Renal cortex interstitium (tissue), 15 donors: ENCODE measurements at places on chromosomes 16 and 17.

DNA sequence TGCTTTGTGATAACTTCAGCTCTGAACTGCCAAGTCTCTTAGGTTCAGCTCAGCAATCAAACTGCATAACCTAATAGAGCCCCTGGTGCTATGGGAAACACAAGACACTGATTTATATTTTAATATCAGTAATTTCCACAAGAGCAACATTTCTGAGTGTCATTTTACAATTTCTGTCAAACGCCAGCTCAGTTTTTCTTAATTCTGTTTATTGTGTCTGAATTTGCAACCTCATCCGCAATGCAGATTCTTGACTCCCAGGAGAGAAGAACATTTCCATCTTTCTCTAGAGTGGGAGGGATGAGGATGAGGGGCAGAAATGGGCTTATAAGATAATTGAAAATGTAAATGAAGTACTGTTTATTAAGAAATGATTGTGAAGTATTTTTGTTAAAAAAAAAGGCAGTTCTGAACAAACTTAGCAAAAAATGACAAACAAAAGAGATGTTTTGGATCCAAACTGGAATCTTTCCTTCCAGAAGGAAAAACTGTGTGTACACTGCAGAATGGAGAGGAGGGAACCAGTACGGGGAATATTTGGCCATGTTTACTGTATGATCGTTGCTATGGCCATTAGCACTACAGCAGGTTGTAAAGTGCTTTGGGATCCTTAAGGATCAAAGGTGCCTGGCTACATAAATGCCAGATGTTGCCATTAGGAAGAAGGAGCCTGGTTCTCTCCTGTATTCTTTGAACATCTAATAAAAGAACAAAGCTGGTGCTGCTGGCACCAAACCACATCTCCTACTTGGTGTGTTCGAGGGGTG lies 7.4 kb upstream of the PMFBP1 start:
- DNase-seq, result no peak

DNA sequence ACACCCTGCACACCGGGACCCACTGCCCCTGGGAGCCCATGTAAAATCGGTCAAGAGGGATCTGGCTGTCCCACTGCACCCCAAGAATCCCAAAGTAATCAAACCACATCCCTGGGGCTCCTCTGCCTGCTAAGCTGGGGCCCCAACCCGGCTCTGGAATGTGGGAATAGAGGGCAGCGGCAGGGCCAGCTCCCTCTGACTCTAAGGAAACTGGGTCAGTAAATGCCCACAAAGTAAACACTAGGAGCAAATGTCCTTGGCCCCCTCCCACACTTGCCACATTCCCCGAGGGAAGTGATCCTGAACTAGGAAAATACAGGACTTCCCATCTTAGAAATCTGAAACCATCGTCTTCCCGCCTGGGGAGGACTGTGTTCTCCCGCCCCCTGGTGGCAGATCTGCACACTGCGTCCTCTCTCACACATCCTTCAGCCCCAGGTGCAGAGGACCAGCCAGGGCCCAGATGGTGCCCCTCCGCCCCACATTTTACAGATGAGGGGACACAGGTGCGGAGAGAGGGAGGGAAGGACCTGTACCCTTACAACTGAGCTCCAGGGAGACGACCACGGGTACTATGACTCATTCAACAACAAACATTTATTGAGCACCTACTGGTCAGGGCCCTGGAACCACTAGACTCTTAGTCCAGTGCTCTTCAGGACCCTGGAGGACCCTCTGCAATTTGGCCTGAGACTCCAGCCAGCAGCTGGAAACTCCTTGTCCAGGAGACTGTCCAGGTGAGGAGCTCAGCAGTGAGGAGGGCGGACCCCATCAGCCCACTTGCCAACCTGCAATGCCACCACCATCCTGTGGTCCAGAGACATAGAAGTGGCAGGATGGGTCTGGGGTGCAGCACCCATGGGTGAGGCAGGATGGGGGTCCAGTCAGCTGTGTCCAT lies 10.1 kb downstream of the P3H4 start:
- peak; percentile 85 for DNase-seq

- no peak for DNase-seq
These were observed 40.5 kb upstream of the MGAT5B start for GRCh38 chr17:76827736-76828135.

- DNase-seq, result no peak
These were observed 29.8 kb downstream of the CDIP1 start for GRCh38 chr16:4508806-4509205.

DNA sequence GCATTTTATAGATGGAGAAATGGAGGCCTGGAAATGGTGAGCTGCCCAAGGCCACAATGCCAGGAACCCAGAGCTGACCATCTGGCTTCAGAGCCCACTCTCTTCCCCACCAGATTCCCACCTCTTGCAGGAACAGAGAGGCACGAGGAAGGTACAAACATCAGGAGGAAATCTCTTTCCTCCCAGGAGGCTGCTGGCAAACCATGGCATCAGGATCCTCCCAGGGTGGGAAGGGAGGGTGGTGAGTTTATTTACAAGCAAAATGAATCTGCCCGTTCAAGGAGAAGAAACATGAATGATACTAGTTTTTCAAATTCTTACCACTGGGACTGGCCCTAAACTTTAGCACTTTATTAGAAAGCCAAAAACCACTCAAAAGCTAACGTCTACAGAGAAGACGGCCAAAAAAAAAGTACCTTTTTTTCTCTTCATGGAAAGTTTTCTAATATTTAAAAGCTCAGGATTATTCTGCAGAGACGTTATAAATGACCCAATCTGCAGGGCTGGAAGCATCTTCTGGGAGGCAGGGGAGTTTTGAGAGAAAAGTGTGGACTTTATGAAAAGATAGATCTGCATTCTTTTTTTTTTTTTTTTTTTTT lies 79.1 kb downstream of the NXN start:
- DNase-seq, result no peak

GRCh38 chr16:2420035-2420434 lies 9.2 kb upstream of the CCNF start:
- DNase-seq, result no peak

GRCh38 chr17:17156511-17156910 lies 49.6 kb downstream of the PLD6 start:
- no peak for DNase-seq

DNA sequence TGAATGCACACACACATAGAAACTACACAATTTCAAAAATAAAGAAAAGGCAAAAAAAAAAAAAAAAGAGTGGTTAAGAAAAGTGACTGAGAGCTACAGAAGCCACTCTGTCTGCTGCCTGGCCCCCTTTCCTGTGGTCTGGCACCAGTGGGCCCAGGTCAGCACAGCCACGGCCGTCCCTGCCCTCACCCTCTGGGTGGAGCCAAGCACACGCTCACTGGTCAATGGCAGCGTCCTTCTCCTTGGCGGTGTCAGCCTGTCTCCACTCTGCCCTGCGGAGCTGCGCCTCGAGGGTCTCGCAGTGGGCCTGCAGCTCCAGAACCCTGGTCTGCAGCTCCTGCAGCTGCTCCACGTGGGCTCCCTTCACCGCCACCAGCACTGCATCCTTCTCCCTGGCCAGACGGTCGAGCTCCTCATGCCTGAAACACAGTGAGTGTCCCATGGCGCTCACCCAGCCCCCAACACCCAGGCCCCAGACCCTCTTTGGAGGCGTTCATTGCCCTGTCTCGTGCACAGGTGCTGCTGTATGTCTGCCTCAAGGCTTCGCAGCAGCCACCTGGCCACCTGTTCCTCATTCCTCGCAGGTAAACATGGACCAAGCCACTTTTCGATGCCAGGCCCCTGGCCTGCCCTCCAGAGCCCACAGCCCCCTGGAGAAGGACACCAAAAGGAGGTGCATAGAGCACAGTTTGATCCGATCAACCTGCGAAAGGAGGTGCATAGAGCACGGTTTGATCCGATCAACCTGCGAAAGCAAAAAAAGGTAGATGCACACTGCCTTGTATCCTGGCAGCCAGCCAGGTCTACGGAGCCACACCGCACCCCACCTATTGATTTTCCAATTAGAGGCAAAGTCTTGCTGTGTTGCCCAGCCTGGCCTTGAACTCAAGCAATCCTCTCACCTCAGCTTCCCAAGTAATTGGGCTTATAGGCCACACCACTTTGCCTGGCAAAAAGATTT lies 24.4 kb downstream of the CCDC57 start:
- DNase-seq, result no peak

DNA sequence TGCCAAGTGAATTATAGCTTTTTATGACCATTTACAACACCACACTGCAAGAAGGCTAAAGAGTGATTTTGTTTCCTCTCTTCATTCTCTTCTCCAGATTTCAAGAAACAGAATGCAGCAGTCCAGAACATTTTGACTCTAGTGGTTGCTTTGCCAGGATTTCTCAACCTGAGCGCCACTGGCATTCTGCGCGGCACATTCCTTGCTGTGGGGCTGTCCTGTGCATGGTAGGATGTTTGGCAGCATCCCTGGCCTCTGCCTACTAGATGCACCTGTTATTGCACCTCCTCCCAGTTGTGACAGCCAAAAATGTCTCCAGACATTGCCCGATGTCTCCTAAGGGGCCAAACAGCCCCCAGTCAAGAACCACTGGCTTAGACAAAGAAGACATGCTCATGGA lies 25.7 kb upstream of the SLC39A11 start:
- no peak for DNase-seq

DNA sequence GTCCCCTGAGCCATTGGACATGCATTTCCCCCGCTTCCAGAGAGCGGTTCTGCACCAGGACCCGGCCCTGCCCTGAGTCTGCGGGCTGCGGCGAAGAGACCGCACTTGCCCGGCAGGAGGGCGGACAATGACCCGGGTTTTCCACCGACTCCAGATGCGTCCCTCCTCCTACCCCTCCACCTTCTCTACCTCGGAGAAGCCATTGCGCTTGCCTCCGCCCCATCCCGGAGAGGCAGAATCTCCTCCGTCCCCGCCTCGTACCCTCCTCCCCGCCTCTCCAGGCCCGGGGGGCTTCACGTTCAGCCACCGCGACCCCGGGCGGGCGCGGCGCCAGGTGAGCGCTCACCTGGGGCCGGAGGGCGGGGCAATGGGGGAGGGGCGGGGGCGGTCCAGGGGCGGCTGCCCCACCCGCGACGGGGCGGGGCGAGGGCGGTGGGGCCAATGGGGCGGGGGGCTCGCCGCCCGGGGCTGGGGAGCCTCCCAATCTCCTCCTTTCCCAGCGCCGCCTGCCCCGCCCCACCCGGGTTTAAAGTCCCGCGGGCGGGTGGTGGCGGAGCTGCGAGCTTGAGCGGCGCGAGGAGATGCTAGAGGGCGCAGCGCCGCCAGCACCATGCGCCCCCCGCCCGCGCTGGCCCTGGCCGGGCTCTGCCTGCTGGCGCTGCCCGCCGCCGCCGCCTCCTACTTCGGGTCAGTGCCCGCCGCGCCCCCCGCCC lies at the start of gene WNT9B:
WNT9B (plus strand) TSS at position 555 of the 713 bp plus-strand sequence; CDS start at position 611, 56 bp downstream.
- peak; percentile 24 for DNase-seq

- no peak for DNase-seq
These were observed 2.2 kb upstream of the SMTNL2 start for GRCh38 chr17:4582101-4582501.

DNA sequence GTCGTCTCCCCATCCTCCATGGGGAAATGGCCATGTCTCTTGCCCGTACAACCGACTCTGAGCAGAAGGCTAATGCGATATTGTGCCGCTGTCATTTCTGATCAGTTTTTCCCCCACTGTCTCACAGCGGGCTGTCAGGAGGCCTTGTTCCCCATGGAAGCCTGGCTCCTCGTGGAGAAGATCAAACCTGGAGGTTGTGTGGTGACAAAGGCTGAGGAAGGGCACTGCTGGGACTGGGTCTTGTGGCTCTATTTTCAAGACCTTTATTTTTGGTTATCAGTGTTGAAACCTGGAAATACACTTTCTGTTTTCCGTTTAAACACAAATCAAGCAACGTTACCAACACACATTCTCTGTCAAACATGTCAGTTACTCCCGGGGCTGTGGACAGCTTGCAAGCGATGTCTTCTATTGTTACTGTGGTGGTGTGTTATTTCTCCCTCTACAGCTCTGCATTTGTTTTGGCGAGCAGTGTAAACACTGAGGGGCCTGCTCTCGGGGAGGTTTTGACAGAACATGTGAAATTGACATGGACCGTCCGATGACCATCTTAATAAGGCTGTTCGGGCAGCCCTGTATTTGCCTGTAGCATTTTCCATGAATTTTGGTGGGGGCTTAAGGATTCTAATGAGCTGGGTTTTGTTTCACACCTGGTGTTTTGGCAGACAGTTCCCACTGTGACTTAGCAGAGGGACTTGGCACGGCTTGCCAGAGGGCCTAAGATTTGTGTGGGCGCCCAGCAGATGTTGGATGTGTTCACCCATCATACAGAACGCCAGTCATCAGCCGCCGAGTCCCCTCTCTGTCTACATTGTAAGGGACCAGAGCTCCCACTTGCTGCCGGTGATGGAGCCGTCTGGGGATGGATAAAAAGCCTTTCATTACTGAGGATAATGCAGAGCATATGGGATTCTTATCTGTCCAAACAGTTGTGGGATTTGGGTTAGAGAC lies 12.5 kb downstream of the RBFOX1 start:
- DNase-seq, result no peak

GRCh38 chr17:43529947-43530287 lies 16.2 kb downstream of the ETV4 start:
- DNase-seq, result no peak

GRCh38 chr17:77753691-77754245 lies 204.7 kb upstream of the TNRC6C start:
- DNase-seq, result no peak

DNA sequence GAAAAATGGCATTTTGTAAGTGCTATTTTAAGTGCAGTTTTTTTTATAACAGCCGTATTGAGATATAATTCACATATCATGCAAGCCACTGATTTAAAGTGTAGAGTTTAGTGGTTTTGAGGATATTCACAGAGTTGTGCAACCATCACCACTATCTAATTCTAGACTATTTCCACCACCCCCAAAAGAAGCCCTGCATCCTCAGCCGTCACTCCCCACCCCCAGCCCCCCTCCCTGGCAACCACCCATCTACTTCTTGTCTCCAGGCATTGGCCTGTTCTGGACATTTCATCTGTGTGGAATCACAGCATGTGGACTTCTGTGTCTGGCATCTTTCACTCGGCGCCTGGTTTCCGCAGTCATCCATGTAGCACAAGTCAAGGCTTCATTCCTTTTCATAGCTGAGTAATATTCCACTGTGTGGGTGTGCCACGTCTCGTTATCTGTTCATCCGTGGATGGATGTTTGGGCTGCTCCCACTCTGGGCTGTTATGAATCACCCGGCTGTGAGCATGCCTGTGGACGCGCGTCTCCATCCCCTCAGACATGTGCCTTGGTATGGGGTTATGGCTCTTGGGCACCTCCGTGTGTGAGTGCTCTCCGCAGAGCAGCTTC lies 138.4 kb upstream of the CIBAR2 start:
- no peak for DNase-seq
